ENCODE measurements at places on chromosomes 7 and 10.

GRCh38 chr7:51158742-51159445 lies 157.7 kb downstream of the COBL start:
- DNase-seq: no peak

GRCh38 chr10:24951201-24952142 lies 934 bp downstream of the PRTFDC1 start:
- DNase-seq: peak; percentile 65

DNA sequence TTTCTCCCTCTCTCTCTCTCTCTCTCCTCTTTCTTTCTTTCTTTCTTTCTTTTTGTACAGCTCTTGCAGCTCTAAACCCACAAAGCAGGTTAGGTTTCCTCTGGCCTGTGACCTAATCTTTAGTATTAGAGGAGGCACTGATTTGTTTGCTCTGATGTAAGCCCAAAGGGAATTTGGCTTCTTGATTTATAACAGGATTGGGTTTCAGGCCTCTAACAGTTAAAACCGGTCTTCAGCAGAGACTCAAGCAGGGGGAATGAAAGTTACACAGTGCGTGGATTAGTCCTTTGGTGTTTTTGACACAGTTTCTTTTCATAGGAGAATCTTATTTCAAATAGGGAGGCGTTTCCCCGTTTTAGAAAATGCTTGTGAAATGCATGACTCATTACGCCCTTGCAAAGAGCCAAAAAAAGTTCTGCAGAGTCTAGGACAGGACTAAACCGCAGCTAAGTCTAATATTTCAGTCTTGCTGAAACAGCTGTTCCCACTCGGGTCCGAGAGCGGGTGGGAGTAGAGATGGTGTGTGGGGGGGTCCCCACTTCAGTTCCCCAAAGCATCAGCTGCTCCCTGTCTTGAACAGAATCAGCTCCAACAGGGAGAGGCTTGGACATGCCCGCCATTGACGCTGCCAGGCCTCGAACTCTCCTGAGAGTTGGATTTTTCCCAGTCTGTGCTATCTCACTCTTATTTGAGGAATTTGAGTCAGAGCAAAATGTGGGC lies 296.5 kb upstream of the PITRM1 start:
- DNase-seq: no peak

DNA sequence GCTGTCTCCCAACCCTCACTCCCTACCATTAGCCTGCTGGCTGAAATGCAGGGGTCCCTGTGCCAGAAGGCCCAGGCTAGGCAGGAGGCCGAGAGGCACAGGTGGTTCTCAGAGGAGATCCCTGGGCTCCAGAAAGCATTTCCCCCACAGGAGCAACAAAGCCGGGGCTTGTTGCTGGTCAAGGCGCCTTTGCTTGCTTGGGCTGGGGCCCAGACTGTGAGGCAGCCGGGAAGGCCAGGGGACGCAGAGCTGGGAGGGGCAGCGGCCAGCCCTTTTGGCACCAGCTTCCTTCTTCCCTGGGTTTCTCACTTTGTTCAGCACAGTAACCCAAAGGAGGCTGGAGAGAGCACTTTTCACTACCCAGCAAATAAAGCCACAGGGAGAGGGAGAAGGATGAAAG lies 48.6 kb downstream of the FBXW4 start:
- no peak for DNase-seq

- DNase-seq: no peak
Measured at GRCh38 chr10:24907956-24908355, 44.5 kb downstream of the PRTFDC1 start.

GRCh38 chr10:71131096-71131495 lies 81.3 kb upstream of the UNC5B start:
- peak; percentile 29 for DNase-seq

GRCh38 chr7:141558544-141559183 lies 7.5 kb downstream of the AGK start:
- DNase-seq: no peak

GRCh38 chr10:34609287-34609940 lies 205.7 kb downstream of the PARD3 start:
- DNase-seq: no peak

DNA sequence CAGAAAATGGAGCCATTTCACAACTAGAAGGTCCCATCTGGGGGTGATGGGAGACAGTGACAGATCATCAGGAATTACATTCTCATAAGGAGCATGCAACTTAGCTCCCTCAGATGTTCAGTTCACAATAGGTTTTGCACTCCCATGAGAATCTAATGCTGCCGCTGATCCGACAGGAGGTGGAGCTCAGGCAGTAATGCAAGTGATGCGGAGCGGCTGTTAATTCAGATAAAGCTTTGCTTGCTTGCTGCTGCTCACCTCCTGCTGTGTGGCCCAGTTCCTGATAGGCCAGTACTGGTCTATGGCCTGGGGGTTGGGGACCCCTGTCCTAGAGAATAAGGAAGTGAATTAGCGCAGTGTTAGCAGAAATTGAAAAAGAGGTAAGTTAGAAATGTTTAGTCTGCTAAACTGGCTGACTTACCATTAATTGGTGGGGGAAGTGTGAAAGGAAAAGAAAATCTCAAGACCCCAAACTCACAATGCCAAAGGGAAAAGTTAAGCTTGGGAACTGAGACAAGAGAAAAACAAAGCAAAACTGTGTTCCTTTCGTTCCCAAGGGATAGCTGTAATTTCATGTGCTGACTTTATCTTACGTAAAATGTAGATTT lies 76.4 kb downstream of the LYZL2 start:
- DNase-seq: peak; percentile 72

DNA sequence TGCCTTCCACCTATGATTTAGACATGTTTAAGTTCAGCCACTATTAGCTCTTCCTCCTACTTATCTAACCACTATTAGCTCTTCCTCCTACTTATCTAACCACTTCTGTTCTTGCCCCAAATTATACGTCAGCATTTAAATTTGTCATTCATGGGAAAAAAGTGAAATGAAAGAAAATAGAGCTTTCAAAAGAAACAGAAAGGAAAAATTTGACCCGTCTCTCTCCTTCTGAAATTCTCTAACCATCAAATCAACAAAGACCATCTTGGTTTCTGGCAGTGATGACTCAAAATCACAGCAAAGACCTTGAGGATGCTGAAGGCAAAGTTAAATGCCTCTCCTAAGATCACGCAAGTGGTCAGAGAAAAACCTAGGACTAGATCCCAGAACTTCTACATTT lies 2.6 kb downstream of the LIPA start:
- no peak for DNase-seq

DNA sequence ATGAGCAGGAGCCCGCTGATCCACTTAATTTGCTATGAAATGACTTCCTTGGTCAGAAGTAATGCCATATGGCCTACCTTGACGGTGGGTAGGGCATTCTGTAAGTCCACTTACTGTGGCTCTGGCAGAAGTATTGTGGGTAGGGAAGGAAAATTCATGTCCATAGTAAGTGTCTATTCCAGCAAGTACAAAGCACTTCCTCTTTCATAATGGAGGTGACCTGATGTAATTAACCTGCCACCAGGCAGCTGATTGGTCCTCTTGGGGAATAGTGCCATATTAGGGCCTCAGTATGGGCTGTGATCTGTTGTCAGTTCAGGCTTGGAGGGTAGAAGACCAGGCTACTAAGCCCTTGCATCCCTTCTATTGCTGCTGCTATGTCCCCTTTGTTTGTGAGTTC lies 103.9 kb downstream of the SLC37A3 start:
- no peak for DNase-seq

GRCh38 chr10:89085153-89085552 lies 94.6 kb downstream of the FAS start:
- DNase-seq: no peak
